ENCODE measurements at places on chromosomes 7 and 10.
A peak's percentile ranks its signal among the peaks of the same experiment; 100 is the strongest.

- DNase-seq = peak; percentile 39
Measured at GRCh38 chr7:148699024-148699781, 500 bp downstream of the CUL1 start.

DNA sequence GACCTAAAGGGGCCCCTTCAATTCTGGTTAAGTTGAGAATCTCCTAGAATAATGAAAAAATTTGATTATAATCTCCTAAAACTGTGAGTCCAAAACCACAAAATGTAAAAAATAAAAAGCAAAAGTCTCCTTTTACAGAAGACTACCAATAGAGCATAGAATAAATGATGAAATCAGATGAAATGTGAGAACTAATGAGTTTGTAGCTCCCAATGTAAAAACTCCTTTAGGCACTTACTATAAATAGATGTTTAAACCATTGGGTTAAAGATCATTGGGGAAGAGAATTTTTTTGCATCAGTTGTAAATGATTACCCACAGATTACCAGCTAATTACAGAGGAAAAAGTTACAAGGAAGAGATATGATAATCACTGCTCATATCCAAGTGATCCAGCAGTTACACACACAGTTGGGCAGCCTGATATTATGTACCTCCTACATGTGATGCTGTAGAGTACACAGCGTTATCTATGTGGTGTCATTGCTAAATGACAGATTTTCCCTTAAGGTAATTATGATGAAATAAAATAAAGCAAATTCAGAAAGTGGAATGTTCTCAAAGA, 282.7 kb upstream of the SEMA3D start:
- DNase-seq = no peak

- no peak for DNase-seq
Measured at GRCh38 chr7:12199363-12199762, 11.7 kb upstream of the TMEM106B start.

- no peak for DNase-seq
Measured at GRCh38 chr7:69192134-69192533, 406.1 kb upstream of the AUTS2 start.

GRCh38 chr10:128863411-128863810, 603.6 kb upstream of the MGMT start:
- DNase-seq = no peak

- no peak for DNase-seq
Measured at GRCh38 chr10:72550239-72550638, 75.6 kb downstream of the MICU1 start.

- no peak for DNase-seq
Measured at GRCh38 chr7:150992833-150993302, 2.1 kb downstream of the NOS3 start.

Measured in GF-D8 (cell line).